ENCODE measurements at places on chromosomes 7 and 10.

DNA sequence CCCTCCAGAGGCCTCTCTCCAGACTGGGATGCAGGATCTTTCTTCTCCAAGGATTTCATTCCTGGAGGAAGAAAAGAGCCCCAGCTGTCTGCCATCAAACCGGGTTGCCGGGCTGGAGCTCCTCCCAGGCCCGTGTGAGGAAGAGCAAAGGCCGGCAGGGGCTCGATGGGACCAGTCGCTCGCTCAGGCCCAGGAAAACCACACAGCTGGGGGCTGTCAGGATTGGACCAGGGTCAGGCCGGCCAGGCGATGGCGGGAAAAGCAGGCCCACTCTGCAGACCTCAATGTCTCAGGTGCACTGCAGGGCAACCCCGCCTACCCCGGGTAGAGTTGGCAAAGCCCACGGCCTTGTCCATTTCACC, 98.1 kb upstream of the DNAAF5 start:
- no peak for DNase-seq

DNA sequence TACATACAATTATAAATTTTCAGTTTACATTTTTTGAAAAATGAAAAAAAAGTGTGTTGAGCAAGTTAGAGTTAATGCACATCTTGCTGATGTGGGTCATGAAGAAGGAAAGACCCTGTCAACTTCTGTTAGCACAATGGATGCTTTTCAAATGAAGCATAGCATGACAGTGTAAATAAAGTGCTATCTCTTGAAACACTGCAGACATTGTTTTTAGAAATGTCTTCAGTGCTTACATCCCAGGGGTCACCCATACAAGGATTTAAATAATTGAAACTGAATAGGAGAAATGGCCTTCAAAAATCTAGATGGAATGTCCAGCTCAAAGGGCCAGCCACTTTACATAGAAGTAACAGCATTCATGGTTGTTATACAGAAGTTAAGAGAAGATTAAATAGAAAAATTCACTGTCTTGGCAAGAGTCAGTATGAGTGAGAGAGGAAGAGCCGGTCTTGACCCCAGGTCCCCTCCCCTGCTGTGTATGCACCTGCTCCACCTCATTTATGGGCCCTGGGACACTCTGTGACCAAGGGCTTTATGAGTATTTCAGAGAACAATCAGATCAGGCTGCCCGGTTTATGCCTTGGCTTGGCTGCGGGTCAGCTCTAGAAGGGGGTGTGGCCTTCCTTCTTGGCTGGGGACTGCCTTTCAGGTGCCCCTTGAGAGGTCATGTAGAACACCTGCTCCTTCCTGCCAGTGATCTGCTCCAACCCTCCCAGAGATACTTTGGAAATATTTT, 237.7 kb upstream of the TMEM72 start:
- no peak for DNase-seq

DNA sequence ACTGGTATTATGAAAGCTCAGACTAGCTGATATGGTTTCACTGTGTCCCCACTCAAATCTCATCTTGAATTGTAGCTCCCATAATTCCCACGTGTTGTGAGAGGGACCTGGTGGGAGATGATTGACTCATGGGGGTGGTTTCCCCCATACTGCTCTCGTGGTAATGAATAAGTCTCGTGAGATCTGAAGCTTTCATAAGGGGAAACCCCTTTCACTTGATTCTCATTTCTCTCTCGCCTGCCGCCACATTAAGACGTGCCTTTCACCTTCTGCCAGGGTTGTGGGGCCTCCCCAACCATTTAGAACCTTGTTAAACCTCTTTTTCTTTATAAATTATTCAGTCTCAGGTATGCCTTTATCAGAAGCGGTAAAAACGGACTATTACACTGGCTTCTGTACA, 40.3 kb downstream of the COL13A1 start:
- no peak for DNase-seq

DNA sequence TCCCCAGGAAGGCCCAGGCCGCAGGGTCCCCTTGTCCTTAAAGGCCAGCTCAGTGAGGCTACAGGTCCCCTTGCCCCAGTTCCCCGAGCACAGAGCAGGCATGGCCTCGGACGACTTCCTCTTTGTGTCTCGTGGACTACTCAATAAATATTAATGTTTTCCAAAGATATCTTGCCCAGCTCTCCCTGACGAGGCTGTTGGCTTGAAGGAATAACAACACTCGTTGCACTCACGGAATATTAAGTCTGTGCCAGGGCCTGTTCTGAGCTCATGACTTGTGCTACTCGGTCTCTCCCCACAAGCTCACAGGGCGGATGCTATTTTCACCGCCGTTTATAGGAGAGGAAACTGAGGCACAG, 68.2 kb downstream of the CUX1 start:
- no peak for DNase-seq

DNA sequence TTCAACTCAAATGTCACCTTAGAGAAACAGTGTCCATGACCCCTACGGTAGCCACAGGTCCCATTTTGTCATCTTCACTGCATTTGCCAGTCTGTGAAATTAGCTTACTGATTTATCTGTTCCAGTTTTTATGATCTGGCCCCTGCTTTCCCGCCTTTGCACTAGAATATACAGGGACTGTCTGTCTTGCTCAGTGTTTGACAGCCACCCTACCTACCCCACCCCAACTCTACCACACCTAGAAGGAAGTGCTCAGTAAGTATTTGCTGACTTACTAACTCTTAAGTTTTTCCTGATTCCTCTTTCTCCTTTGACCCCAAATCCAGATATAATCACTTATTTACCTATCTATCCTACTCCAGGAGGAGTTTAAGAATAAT, 49.5 kb downstream of the CREB3L2 start:
- DNase-seq, result no peak

Data from cerebellum (tissue), 4 donors.